ENCODE measurements at places on chromosomes 4 and X.
A peak's percentile ranks its signal among the peaks of the same experiment; 100 is the strongest.

GRCh38 chr4:41795796-41796385 lies 47.4 kb upstream of the PHOX2B start:
- DNase-seq = peak; percentile 79

DNA sequence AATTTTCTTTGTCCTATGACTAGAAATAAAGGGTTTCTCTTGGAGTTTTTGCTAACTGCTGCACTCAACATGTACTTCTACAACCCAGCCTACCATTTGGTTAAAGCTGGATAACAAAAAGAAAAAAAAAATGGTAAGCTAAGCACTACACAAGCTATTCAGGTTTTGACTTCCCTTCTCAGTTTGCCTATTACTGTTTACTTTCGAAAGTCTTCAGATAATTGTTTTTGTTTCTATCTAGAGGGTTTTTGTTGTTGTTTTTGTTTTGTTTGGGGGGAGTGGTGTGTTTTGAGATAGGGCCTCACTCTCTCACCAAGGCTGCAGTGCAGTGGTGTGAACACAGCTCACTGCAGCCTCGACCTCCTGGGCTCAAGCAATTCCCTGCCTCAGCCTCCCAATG lies 46.6 kb downstream of the CLOCK start:
- DNase-seq = no peak

DNA sequence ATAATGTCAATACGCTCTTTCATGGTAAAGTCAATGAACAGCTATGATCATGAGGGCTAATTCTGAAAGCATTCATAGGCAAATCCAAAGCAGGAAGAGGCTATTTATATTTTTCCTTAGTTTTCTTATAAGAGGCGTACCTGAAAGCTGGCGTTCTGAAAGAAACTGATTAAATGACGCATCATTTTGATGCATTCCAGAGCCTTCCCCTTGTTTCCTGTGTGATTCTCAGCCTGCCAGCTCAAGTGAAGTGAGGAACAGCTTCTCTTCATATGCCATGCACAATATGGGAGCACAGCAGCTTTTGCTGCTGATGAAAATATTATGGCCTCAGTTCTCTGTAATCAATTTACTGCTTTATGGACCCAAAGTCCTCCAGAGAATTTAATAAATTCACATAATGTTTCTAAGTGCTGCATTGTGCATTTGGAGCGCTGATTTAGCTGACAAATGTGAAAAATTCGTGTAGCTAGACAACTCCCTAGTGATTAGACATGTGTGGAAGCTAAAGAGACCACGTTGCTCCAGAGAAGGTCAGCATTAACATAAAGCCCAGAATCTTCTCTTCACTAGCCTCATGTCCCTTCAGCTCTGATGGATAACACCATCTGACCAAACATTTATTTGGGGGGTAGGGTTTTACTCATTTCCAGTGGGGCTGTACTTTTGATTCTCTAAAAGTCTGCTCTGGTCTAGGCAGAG lies 110.8 kb downstream of the GPAT3 start:
- DNase-seq = no peak

GRCh38 chr4:169058312-169058711 lies 48.3 kb upstream of the CBR4 start:
- no peak for DNase-seq

DNA sequence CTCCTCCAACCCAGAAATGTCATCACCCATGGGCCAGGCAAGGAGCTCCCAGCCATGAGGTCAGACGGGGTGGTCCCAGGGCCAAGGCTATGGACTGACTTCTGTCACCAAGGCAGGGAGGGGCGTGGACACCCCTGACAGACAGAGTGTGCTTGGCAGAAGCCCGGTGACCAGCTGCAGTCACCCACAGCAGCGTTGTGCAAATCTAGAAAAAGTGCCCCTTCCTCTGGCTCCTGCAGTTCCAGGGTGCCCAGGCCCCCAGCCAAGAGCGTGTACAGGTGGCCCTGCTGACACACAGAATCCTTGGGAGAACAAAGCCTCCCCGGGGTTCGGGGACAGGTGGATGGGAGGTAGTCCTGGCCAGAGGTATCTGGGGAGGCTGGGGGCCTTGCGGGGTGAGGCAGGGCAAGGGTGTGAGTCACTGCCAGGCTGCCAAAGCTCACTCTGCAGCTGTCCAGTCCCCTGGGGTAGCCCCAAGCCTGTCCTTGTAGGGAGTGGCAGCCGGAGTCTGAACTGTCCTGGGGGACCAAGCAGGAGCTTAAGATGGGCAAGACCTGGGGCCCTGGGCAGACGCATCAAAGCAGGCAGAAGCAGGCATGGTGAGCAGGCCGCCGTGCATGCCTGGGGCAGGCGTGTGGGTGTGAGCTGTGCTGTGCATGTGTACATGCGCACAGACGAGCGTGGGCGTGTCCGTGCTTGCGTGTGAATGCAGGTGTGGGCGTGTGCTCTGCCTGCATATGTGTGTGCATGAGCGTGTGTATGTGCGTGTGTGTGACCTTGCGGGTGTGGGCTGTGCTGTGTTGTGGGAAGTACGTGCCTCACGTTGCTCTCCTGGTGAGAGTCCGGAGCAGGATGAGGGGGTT lies 3.3 kb downstream of the MYL5 start:
- DNase-seq = no peak

DNA sequence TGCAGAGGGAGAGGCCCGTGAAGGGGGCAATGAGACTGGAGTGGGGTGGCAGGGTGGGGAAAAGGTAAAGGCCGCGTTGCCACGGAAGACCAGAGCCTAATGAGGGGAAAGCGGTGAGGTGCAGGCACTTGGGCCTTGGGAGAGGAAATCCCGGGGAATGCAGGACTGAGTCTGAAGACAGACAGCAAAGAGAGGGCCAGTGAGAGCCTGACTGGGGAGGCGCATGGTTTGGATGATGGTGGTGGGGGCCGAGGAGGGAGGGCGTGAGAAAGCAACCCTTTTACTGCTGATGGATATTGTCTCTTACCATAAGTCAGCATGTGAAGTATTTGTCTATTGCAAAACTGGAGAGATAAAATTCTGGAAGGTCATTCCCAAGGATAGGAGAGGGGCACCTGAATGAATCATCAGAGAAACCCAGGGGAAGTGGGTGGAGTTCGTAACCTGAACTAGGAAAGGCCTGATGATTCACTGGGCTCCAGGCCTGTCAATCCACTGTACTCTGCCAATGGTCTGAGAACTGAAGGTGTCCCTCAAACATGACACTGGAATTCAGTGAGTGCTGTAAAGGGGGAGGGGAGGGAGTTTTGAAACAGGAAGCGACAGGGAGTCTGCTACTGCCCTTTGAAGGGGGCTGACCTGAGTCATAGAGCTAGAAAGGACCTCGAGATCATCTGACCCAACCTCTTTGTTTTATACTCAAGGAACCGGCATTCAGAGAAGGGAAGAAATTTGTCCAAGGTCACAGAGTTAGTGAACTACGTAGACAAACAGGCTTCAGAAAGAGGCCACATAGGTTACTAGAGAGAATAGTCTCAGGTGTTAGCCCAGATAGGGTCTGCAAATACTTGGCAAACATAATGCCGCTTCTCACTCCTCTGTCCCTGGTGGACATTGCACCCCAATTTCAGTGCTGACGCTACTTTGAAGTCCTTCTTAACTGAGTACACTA lies 52.2 kb downstream of the NALF2 start:
- DNase-seq = no peak

DNA sequence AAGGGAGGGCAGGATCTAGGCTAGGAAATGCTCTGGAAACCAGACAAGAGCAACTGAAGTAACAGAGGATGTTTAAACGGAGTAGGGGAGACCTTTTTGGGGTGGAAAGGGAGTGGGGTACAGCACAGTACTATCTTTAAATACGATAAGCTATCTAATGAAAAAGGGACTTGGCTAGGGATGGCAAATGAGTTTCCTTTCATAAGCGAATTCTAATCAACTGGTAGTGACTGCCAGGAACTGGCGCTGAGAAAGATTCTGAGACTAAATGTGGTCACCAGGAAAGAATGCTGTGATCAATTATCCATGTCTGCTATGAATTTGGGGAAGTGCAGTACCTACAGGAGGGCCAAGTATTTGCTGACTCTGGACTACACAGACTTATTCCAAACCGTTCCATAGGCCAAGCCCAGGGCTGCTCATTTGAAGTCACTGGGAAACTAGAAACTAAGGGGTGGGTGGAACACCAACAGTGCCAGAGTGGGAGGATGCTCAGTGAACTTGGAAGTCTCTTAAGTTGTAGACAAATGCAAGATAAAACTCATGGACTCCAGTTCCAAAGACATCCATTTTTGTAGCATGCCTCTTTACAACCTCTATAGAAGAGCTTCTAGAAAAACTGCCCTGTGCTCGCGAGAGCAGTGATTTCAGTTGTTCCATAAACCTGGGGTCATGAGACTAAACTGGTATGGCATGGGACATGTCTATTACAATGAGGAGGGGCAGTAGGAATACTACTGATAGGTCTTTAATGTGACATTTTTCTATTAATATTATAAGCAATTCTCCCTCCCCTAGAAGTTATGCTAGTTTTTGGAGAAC lies 2.0 kb downstream of the TRAPPC2 start:
- no peak for DNase-seq

- no peak for DNase-seq
Measured at GRCh38 chr4:110164856-110165255, 33.6 kb downstream of the ELOVL6 start.

DNA sequence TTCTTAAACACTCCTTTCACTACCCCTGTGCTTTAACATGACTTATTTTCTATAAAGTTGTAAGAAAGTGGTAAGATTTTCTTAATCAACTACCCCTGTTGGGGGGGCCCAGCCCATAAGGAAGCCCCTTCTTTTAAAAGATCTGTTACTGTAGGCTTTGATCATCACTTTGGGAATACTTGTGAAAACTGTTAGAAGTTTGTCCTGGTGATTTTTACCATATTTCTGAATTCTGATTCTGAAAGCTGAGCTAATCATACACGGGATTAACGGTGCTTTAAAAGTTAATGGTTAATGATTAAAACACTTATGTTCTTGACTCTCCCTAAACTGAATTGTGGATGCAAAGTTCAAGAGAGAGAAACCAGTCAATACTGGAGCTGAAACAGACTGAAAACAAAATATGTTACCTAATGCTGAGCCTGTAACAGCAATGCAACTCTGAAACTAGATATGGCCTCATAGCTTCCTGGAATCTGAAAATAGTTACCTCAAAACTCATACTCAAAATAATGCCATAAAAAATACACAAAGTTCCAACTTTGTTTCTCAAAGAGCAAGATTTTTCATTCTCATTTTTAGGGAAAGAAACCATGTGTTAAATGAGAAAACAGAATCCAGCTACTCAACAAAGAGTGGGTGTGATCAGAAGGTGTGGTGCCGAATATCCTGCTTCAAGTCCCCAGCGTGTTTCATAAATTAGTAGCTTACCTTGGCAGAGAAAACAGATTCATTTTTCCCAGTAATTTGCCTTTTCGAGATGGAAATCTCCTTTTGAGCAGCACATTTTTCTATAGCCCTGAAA lies 31.6 kb downstream of the ADH7 start:
- no peak for DNase-seq

DNA sequence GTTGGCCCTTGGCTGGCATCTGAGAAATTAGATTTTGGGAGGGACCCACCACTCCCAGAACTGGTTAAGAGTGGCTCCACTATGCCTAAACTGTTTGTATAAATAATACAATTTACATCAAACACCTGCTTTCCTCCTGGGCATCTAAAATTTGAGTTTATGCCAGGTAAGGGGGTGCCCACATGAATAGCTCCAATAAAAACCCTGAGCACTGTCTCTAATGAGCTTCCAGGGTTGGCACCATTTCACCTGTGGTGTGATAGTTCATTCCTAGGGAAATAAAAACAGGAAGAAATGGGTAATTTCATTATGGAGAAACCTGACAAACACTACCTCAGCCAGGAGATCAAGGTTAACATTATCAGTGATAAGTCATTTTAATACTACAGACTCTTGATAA lies 119.7 kb downstream of the FRYL start:
- no peak for DNase-seq

DNA sequence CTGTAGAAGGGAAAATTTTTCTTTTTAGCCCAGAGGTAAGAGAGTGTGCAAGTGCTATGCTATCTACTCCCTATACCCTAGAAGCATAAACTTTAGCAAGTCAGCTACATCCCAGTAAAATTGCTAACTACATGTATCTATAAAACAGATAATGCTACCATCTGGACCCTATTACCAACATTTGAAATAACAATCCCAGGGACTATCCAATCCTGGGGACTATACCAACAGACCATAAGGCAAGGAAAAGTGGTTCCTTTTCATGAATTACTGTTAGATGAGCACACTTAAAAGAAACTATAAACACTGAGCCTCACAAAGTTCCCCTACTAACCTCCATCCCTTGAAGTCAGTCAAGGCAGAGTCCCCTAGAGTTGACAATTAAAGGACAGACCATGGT lies 213.6 kb upstream of the VEGFC start:
- DNase-seq = no peak

- DNase-seq = no peak
Measured at GRCh38 chr4:37770016-37770415, 56.5 kb upstream of the PGM2 start.

GRCh38 chrX:110228453-110228852 lies 89.4 kb downstream of the AMMECR1 start:
- no peak for DNase-seq

DNA sequence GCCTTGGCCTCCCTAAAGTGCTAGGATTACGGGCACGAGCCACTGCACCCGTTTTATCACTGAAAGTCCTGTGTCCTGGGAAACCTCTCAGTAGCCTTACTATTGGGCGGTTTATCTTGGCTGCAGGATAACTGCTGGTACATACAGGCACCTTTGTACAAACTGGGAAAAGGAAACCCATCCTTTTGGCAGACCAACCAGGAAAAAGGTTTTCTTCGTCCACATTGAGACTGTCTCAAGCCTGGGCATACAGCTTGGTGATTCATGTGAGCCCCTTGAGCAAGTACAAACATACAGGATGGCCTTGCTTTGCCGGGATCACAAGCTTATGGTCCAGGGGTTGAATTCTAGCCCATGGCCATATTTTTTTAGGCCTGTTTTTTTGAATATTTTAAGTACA lies 32.8 kb downstream of the RWDD4 start:
- DNase-seq = no peak

DNA sequence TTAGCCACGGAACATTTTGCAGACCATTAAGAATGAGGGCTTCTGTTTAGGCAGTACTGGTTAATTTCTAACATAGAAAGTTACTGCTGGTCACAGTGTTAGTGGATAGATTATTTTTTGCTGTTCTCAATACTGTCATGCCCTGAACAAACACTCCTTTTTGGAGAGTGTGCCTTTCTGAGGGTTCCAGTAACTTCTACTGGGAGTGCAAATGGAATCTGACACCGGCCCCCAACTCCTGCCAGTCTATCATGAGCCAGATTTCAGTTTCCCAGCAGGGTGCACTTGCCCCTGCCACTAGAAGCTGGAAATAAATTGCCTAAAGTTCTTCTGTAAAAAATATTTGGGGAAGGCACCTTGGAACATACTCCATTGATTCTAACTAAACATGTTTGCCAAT lies 224.4 kb upstream of the GPC4 start:
- no peak for DNase-seq

- DNase-seq = peak; percentile 75
Measured at GRCh38 chr4:40316782-40317635, 18.1 kb upstream of the CHRNA9 start.

Measured in WERI-Rb-1 (cell line).